ENCODE measurements at places on chromosomes 11 and 22.

- no peak for DNase-seq
Measured at GRCh38 chr11:69186316-69187260, 30.9 kb downstream of the SMIM38 start.

DNA sequence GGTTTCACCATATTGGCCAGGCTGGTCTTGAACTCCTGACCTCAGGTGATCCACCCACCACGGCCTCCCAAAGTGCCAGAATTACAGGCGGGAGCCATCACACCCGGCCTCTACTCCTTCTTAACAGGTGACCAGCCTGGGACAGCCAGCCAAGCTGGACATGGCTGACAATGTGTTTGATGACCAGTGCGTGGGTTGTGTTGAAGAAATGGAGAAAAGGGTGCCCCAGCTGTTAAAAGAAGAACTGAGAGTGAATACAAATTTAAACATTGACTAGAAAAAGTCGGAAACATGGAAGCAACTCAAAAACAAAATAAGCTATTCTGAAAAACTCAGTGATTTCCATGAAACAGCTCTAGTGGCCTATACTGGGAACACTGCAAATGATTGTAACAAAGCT lies 86.5 kb upstream of the CLPB start:
- DNase-seq, result no peak

DNA sequence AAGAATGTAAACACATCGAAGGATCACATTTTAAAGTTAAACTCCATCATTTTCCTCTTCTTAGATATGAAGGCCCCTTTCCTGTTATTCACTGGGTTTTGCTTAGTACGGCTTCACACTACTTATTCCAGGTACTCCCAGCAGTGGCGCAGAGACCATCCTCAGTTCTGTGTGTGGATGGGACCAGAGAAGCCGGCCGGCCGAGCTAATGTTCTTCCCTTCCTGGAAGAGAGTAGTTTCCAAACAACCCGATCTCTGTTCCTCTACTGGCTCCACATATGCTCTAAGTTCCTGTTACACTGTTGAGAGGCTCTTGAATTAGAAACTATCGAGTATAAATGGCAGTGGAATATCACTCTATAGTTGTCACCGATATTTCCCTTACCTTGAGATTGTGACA lies 684 bp upstream of the NFRKB start:
- DNase-seq, result no peak

- no peak for DNase-seq
Measured at GRCh38 chr11:57214494-57214893, 22.6 kb downstream of the APLNR start.

GRCh38 chr11:66559142-66559865 lies 9.1 kb downstream of the CTSF start:
- DNase-seq, result no peak

- no peak for DNase-seq
Measured at GRCh38 chr11:372809-373715, 3.8 kb downstream of the B4GALNT4 start.

- no peak for DNase-seq
Measured at GRCh38 chr11:73192272-73192671, 25.8 kb upstream of the P2RY2 start.

DNA sequence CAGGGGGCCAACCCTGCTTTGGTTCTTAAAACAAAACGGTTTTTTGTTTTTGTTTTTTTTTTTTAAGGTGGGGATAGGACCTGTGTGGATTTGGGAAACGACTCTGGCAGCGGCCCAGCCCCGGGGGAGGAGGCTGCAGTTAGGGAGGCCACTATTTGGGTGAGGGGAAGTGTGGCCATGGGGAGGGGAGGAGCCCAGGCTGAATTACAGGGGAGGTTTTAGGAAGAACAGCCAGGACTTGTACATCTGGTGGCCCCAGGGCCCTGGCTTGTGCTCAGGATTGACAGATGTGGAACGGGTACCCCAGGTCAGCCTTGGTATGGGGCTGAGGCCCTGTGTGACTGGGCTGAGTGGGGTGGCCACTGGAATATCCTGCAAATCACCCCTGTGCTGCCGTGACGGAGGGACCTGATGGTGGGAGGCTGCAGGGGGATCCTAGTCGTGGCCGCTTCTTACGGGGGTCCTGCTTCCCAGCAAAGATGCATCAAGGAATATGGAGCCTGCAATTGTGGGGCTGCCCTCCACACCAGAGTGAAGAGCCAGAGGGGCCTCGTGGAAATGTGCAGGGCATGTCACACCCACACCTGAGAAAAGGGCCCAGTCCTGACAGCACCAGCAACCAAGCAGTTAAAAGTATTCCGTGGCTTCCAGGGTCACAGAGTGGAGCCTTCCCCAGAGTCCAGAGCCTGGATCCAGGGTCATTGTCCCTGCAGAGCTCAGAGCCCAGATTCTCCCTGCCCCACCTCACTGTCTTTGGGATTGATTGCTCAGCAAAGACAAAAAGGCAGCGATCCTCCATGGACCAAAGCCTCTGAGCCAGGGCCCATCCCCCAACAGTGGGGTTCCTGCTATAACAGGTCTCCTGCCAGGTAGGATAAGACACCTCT lies 55.2 kb upstream of the WNT7B start:
- DNase-seq, result no peak

GRCh38 chr11:120316880-120317688 lies 8.0 kb upstream of the TLCD5 start:
- DNase-seq, result no peak

GRCh38 chr11:15920856-15921629 lies 435.3 kb downstream of the SOX6 start:
- DNase-seq, result no peak

- no peak for DNase-seq
Measured at GRCh38 chr22:49995041-49995360, 17.6 kb downstream of the IL17REL start.

DNA sequence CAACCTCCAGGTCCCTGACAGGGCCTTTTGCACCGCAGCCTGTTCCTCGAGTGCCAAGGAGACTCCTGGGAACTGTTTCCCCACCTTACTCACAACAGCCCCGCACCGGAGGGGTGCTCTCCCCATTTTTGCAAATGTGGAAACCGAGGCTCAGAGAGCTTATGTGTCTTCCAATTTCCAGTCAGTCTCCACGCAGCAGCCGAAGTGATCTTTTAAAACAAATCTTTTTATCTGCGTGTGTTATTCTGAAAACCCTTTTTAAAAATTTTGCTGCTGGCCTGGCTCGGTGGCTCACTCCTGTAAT lies 409 bp upstream of the TMEM134 start:
- DNase-seq, result no peak

DNA sequence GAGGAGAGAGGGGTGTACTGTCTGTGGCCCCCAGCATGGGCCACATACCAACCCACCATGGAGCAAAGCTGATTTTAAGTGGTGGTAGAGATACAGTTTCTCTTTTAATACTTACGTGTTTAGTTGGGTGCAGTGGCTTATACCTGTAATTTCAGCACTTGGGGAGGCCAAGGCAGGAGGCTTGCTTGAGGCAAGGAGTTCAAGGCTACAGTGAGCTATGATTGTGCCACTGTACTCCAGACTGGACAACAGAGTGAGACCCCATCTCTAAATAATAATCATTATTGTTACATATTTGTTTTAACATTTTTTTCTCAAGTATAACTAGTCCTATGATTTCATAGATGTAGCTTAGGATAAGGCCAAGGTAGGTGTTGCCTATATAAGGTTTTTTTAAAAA lies 8.8 kb downstream of the GGA1 start:
- DNase-seq, result no peak

DNA sequence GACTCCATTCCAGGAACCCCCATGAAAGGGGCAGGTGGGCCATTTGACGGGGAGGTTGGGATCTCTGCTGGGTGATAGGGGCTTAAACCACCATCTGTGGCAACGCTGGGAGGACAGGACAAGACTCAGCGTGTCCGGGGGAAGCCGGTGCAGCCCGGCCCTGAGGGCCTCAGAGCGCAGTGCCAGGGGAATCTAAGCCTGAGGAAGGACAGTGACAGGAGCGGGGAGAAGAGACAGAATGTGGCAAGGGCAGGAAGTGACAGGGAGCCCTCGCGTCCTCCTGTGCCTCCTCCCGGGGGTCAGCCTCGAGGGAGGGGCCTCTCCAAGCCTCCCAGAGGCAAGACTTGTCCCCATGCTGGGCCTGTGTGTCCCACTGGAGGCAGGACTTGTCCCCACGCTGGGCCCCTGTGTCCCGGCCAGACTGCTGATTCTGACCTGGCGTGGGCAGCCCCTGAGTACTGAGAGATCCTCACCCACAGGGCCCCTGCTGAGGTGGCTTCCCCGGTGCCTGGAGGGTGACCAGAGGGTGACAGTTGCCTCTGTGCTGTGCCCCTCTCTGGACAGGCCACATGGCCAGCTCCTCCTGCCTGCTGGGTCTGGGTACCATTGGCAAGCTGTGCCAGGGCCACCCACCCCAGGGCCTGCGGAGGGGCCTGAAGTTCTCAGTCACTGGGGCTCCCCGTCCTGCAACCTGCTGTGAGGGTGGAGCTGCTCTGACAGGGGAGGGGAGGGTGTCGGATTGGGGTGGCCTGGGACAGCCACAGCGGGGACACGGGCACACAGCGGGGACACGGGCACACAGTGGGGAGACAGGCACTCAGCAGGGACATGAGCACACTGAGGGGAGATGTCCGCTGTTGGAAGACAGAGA lies 676.2 kb downstream of the BRD1 start:
- no peak for DNase-seq

DNA sequence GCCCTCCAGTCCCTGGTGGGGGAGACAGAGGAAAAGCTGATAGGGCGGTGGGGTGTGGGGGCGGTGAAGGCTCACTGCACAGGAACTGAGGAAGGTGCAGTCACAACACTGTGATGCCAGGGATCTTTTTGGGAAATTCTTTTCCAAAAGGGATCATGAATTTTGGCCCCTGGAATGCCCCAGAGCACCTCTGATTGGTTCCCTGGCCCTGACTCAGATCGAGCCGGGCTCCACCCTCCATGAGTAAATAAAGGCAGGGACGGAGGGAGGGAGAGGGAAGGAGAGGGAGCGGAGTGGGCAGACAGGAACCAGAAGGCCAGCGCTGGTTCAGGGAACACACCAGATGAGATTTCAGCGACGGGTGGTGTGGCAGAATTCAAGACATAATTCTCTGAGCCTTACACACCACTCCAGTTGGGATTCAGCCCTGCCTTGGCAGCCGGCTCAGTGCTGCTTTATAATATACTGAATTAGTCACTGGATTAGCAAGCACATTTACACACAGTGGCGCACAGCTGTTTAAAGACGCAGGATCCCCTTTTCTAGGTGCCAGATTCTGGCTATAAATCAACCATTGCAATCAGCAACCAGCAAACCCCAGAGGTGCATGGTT lies 80.3 kb downstream of the ETS1 start:
- peak; percentile 59 for DNase-seq

DNA sequence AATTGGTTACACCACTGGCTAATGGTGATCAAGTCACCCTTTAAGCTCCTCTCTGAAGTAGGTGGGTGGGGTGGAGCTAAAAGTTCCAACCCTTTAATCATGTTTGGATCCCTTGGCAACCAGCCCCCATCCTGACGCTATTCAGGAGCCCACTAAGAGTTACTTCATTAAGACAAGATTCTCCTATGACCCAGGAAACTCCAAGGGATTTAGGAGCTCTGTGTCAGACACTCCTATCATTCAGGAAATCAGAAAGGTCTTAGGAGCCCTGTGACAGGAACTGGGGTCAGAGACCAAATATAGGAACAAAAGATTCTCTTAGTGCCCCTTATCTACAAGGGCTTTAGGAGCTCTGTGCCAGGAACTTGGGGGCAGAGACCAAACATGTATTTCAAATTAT lies 141.3 kb downstream of the ATG16L2 start:
- DNase-seq, result no peak

- DNase-seq, result no peak
Measured at GRCh38 chr22:28268850-28269249, 349.8 kb upstream of the PITPNB start.

DNA sequence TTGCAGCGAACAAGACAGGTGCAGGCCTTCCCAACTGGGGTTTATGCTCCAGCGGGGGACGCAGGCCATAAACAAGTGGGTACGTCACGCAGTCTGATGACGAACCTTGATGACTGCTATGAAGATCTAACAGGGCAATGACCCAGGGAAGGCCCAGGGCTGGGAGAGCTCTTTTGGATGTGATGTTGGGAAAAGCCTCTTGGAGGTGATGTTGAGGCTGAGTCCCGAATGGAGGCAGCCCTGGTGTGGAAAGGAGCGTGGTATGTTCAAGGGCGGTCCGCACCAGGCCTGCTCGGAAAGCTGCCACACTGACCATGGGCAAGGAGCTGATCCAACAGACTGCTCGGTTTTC lies 5.8 kb downstream of the FADS2 start:
- DNase-seq, result no peak

DNA sequence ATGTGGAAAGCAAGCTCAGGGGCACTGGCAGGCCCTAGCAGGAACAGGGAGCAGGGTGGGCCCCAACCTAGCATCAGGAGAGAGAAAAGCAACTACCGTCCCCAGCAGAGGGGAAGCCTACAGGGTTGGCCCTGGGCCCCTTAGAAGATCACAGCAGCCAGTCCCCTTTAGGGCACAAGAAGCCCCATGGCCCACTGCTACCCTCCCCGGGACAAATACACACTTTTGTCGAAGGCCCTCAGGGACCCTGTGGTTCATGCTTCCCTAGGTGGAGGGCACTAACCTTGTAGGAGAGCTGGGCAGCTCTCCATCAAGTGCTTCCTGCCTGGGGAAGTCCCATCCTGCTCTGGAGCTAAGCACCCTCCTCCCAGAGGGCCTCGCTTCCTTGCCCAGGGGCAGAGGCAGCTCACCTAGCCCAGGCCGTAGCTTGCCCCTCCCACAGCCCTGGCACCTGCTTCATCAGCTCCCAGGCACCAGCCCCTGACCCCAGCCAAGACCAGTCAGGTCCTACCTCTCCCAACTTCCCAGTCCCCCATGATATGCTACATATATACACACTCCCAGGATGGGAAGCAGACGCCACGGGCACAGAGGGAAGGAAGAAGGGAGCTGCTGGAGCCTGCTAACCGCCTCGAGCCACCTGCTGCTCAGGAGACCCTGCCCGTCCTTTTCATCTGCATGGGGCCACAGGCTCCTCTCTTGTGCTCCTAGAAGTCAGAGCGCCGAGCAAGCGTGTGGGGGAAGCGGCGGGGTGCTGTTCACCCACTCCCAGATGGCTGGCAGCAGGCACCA lies 20.1 kb downstream of the SUN2 start:
- no peak for DNase-seq
